ENCODE measurements at places on chromosomes 12 and 14. TPM values are rescaled to one million over a fixed set of nuclear protein-coding genes. Genes with fewer than 3 reads are reported as not detected.

GRCh38 chr14:70924521-70924920, 17.3 kb downstream of the PCNX1 start:
- DNase-seq, result no peak

GRCh38 chr14:104546591-104547309, 32.8 kb upstream of the C14orf180 start:
- no peak for DNase-seq

- no peak for DNase-seq
These were observed 9.2 kb upstream of the GOLGA3 start for GRCh38 chr12:132837693-132838409.

DNA sequence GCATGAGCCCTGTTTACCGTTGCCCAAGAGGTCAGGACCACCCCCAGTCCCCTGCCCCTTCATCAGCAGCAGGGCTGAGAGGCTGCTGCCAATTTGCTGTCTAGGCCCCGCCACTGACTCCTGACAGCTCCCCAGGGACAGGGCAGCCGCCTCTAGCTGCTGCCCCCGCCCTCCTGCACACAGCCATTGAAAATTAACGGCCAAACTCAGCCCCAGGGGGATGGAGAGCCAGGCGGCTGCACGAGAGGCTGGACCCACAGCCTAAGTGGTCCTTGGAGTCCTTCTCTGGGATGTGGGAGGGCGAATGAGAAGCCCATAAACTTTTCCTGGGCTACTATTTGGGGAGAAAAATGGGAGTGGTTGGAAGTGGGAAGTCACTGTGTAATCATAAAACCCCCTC, 4.6 kb downstream of the FOXN4 start:
- DNase-seq, result no peak

DNA sequence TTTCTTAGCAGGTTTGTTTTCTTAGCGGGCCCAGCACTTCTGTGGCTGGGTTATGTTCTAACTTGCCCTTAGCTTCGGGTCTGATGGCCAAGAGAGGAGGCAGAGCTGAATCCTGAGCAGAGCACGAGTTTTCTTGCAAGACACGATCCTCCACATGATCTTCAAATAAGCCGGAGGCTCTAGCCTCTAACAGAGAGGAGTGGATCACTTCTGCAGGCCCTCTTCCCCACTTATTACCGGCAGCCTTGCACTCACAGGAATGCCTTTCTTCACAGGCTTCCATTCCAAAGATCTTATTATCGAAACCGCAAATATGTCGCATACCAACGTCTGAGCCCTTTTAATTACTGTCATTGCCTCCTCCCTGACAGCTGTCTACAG, 79.5 kb downstream of the SINHCAF start:
- DNase-seq, result peak; percentile 58

DNA sequence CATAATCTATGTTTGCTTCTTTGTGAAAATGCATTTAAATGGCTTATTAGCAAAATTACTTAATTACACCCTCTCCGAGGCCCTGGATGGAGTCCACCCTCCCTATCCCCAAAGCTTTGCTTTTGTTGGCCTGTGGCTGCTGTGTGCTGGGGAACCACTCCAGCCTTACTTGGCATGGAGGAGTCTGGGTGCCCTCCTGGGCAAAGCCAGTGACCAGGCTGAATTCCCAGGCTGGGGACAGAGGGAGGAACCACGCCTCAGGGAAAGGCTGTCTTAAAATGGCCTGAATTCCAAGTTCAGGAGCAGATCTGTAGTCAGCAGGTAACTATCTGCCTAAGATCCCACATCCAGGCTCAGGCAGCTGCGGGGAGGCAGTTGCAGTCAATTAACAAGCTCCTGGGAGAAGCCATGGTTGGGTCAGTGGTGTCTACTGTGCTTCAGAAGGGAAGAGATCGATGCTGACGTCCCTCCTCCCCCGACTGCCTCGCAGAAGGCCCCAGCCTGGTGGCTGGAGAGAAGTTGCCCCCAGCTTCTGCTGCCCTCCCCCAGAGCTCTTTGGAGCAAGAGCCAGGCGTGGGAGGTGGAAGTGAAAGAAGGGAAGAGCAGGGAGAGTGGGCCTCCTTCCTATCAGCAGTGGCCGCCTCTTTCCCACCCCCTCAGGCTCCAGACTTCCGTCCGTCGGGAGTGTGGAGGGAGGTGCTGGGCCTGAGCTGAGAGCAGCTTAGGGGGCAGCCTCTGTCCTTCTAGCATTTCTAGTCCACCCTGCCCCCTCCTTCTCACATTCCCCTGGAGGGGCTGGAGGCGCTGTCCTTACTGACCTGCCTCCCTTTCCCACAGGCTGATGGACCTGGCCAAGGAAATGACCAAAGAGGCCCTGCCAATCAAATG, 11.3 kb downstream of the VASH1 start:
- peak; percentile 77 for DNase-seq

The TTC6 gene
- not detected for total RNA-seq

The CEBPE gene
- not detected for total RNA-seq

The GPR162 gene
- 1.8 TPM for total RNA-seq

The SERPINA10 gene
- total RNA-seq, result not detected

All from RPMI7951 (cell line).